Glomerular endothelial cell (primary cell): ENCODE measurements at places on chromosomes 7 and 10. TPM values are rescaled to one million over a fixed set of nuclear protein-coding genes. Genes with fewer than 3 reads are reported as not detected.

- DNase-seq = no peak
These were observed 6.2 kb downstream of the FOXI2 start for GRCh38 chr10:127743205-127743604.

- DNase-seq = no peak
These were observed 1.0 kb downstream of the NT5C2 start for GRCh38 chr10:103192089-103192450.

- no peak for DNase-seq
These were observed 85.2 kb upstream of the CACNA2D1 start for GRCh38 chr7:82528577-82529310.

EEPD1 gene
- total RNA-seq = 4.7 and 6.2 TPM in 2 replicates

- DNase-seq = no peak
These were observed 5.6 kb downstream of the PROSER2 start for GRCh38 chr10:11828682-11829284.

TMEM273 gene
- total RNA-seq = 6.5 and 11.6 TPM in 2 replicates

EVX1 gene
- not detected in 2 replicates for total RNA-seq

DNA sequence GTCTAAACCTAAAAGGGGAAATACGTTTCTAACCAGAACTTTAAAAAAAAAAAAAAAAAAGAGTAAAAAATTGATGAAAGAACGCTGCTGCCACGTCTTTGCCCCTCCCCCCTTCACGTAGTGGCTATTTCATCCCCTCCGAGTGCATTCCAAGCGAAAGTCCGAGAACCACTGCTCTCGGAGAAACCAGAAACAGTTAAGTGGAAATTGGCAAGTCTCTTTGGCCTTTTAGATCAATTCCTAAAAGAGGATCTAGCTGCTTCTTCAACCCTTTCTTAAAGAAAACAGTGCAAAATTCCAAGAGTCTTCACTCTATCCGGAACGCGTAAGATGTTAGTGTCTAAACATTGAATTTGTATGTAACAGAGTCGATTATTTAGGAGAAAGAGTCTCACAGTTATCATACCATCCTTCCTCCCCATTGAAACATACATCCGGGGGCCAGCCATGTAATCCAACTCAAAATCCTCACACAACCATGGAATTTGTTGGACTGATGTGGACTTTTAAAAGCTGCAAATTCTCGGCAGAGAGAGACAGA lies 1.1 kb downstream of the P4HA1 start:
- no peak for DNase-seq

DNA sequence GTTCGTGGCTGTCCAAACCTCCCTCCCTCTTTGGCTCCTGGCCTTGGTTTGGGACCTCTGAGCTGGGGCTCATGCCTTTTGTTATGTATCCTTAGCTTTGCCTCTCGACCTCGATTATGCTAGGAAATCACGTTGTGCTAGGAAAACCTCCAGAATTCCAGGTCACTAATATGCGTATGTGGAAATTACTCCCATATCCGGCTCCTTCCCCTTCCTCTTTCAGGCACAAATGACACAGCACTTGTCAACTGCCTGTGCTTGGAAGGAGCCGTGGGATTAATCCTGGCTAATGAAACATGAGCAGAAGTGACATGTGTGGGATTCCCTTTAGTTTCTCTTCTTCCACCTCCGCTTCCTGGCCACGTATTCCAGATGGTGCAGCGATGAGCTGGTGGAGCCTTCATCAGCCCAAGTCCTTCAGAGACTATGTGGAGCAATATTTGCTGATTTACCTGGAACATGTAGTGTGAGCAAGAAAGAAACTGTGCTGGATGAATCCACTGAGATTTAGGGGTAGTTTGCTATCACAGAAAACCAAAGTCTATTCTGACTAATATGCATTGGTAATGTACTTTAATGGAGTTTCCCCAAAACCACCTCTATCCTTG lies 149.2 kb downstream of the REEP3 start:
- peak; percentile 96 for DNase-seq

DNA sequence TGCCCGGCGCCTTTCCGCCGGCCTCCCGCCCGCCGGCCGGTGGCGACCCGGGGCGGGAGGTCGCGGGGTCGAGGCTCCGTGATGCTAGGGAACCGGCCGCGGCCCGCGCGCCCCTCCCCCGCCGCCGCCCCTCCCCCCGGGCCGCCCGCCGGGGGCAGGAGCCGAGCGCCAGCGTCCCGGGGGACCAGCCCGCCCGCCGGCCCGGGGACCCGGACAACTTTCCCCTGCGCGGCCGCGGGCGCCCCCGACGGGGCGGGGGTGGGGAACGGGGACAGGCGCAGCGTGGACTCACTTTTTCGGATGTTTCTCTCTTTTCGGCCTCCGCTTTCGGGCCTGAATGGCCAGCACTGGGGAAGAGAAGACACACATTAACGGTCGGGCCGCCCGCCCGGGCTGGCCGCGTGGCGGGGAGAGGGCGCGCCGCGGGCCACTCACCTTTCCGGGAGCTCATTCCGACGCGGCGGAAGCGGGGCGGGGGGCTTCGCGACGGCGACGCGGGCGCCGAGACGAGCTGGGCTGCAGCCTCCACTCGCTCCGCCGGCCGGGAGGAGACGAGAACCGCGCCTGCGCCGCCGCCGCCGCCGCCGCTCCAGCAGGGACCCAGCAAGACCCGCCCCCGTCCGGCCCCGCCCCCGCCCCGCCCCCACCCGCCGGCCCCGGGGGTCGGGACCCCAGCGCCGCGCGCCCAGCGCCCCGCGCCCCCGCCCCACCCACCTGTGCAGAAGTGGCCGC lies at the start of gene SRPK2:
Gene SRPK2, minus strand, starts transcription at position 566 of the 732 bp plus-strand sequence.
- no peak for DNase-seq

PRLHR gene
- not detected in 2 replicates for total RNA-seq

GRCh38 chr10:128448796-128449195 lies 322.6 kb upstream of the MKI67 start:
- DNase-seq = no peak

DNA sequence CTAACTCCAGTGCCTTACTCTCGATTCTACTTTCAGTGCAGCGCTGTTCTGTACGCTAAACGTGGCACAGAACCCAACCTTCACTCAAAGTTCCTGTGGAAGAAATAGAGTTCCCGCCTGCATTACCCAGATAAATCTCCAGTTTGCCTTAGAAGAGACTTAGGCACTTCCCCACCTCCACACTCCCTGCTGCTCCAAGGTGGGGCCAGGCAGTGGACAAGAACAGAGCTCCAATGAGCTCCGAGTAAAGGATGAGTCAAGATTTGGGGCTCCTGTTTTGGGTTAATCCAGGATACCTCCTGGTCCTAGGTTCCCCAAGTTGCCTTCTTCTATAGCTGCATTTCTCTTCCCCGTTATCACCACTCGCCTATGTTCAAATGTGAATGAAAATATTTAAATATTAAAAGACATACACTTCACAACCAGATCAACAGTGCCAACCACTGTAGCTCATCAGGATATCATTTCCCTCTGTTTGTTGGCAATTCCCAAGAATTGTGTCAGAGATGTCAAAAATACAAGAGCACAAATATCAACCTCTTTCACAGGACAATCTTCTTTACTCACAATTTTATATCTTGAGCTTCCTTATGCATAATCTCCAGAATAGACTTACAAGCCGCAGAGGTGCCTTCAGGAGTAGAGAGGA lies 48.0 kb downstream of the MALSU1 start:
- DNase-seq = no peak

SLC13A4 gene
- total RNA-seq = not detected in 2 replicates

DNA sequence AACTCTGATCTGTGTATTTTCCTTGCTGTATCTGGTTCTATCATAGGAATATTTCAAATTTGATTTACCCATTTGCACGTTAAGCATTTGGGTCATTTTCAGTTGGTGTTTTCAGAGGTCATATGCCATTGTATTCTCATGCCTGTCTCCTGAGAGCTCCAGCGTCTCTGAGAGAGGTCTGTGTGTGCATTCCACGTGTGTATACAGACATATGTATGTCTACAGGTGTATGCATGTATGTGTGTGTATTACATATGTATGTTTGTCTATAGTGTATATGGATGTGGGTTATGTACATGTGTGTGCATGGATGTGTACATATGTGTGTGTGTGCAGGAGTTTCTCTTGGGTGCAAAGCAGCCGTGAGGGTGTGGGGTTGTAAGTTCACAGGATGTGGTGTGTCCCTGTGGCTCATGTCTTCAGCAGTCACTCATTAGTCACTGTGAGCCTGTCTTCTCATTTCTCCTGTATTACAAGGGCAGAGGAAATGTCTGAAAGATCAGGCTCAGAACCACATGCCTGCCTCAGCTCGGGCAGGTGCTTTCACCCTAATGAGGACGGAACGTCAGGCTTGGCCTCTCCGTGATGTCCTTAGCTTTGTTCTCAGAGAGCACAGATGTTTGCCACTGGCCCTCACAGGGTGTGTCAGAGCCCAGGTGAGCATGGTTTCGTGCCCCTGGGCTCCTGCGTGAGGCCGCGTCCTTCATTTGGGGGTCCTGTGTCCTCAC lies 101.6 kb downstream of the NKX6-2 start:
- no peak for DNase-seq

EXOSC1 gene
- total RNA-seq = 40.2 and 41.5 TPM in 2 replicates

DNA sequence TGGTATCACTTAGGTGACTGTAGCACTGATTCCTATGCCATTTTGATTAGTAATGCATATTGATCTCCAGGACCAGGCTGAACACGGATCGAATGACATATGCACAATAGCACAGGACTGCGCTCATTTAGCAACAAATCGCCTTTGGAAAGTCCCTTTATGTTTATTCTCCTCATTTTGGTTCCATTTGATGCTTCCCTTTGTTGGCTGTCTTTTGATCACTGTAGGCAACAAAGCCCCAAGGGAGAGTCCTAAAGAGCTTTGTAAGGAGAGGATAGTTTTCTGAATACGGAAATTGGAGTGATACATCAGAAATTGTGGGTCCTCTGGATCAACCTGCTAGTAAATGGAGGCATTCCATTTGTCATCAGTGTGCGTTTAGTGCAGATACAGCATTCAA lies 1111.4 kb downstream of the SORCS1 start:
- no peak for DNase-seq

DNA sequence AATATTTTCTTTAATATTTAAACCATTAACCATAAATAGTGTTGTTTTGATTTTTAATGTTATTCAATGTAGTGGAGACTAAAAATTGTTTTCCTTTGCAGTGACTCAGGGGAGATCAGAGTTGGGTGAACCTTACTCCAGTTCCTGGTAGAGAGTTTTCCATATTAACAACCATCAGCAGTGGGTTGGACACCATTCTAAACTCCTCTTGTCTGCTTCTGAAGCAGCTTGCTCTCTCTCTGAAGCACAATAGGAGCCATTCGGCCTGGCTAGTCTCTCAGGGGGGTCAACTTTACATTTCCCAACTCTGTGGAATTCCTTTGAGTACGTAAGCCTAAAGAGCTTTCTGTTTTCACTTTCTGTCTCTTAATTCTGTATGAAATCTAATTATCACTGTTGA lies 9.4 kb upstream of the NRG3 start:
- no peak for DNase-seq

DNA sequence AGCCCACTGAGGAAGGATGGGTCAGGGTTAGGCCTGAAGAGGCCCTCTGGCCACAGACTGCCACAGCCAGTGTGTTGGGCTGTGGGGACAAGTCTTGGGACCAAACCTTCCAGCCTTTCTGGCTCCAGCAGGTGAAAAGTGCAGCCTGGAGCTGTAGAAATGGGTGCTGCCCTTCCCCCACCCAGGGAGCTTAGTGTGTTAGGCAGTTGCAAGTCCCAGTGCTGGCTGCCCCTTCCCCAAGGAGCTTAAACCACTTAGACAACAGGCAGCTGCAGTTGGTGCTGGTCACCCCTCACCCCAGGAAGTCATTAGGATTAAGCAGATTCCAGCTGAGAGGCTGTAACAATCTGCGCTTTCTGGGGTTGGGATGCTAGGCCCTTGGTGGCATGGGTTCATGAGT lies 563.3 kb downstream of the NRG3 start:
- DNase-seq = no peak

KNDC1 gene
- total RNA-seq = not detected in 2 replicates

UBE2D4 gene
- total RNA-seq = 11.6 and 21.4 TPM in 2 replicates

PTPN20 gene
- total RNA-seq = 0.12 and 0.39 TPM in 2 replicates

- no peak for DNase-seq
These were observed 7.5 kb upstream of the GPER1 start for GRCh38 chr7:1080252-1080920.

LRRC17 gene
- 34.6 and 71.4 TPM in 2 replicates for total RNA-seq

DNA sequence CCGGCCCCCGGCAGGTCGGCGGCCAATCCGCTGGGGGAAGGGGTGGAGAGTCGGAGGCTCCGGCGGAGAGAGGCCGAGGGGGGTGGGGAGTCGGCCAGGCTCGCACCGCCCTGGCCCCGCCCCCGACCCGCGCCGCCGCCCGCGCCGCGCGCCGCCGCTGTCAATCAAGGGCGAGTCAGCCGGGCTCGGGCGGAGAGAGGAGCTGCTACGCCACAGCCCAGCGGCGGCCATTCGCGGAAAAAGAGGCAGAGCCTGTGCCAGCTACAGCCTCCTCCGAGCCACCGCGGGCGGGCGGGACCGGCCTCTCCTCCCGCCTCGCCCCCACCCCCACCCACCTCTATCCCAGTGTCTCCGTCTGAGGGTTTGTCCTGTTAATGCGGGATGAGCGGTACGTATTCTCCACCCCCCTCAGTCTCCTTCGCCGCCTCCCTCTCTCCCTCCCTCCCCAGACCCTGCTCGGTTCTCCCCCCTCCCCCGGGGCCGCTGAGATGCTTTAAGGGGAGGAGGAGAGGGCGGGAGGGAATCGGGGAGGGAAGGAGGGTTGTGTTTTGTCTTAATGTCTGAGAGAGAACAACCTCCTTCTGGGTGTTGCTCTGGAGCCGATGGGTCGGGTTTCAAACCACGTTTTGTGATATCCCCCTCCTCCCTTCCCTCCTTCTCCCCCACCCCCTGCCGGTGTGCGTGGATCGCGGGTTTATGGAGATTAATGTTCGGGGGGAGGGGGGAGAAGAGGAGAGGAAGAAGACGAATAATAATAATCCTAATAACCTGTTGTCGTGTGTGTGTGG lies at the start of gene SP4:
Gene SP4, plus strand, starts transcription at position 213 of the 788 bp plus-strand sequence. Its CDS starts 169 bp downstream, at position 382.
- peak; percentile 29 for DNase-seq

ADCYAP1R1 gene
- total RNA-seq = not detected in 2 replicates

GIMAP7 gene
- 13.5 and 34.5 TPM in 2 replicates for total RNA-seq

SPDYE2B gene
- not detected in 2 replicates for total RNA-seq

DNA sequence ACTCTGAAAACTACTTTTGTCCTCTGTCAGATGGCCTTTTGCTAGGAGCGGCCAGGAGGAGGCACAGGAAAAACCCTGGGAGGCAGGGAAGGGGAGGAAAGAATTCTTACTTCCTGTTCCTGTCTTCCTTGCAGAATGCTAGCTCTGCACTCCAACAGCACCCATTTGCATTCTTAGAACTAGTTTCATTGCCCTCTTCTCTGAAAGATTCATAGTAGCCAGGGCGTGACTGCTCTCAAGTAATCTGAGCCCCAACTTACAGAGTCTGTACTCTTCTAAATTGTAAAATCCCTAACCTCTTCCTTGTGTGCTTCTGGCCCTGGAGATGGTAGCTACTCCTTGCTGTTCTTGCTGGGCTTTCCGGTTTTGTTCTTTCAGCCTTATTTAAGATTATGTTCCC lies 75.3 kb upstream of the STEAP1 start:
- no peak for DNase-seq

C10orf95 gene
- not detected in 2 replicates for total RNA-seq

NEUROG3 gene
- not detected in 2 replicates for total RNA-seq

- no peak for DNase-seq
These were observed 189.9 kb upstream of the ADO start for GRCh38 chr10:62614389-62615157.
